ENCODE measurements at places on chromosomes 4 and X.

DNA sequence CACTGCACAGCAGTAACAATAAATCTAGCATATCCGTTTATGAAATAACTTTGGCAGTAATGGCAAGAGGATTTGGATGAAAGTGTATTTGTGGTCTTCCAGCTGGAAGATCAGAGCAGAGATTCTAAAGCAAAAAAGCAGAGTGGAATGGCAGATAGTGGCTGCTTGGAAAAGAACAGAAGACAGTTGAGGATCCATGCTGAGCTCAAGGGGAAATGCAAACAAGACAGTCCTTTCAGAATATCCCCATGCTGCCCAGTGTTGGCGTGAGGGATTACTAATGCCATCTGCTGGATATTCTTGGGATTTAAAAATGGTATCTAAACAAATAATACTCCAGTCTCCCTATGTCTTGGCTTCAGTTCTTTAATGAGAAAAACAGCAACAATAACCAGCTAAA is 629.1 kb upstream of the ATOH1 start:
- no peak for DNase-seq

DNA sequence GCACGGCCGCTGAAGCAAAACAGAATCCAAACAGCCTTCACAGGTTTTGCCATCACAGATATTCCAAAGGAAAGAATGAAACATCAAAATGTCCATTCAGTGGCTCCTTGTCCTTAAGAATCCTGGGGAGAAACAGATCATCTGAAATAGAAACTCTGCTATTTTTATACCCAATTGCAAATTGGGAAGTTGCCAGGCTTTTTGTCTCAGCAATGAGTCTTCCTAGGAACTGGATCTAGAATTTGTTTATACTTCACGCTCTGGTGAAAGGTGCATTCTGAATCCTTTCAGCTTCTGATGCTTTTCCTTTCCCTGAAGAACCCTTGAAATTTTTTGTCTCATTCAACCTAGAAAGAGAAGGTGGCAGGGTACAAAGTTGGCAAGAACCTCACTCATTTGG is 218.9 kb downstream of the FBXW7 start:
- DNase-seq: no peak

DNA sequence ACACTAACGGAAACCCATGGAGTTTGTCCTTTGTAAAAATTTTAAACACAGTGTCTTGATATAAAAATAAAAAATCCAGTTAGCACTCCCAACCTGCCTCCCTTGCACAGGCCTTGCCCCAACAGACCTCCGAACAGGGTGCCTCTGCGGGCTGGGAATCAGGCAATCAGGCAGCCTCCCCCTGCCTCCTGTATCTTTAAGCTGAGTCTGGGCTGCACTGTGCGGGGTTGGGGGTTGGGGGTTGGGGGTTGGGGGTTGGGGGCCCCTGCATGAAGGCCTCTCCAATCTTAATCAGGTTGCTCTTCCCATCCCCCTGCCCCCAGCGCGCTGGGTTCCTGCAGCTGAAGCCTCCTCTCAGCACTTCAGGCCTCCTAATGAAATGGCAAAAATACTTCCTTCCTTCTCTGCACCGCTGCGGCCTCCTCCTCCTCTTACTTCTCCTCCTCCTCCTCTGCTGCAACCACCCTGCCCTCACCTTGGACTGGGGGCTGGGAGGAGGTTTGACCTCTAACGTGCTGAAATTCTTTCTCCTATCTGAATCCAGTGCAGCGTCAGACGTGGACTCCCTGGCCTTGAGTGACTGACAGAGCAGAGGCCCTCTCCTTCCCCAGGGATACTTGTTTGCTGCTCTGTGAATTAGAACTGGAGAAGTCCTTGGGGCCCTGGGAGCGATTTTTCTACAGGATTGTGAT is 26.6 kb downstream of the NLGN3 start:
- DNase-seq: no peak

GRCh38 chr4:42216664-42217063 is 64.2 kb upstream of the BEND4 start:
- no peak for DNase-seq

- no peak for DNase-seq
These were observed 2.3 kb downstream of the DUSP9 start for GRCh38 chrX:153649178-153649914.

GRCh38 chr4:85423431-85423830 is 51.5 kb upstream of the ARHGAP24 start:
- DNase-seq: no peak

GRCh38 chr4:86506591-86506990 is 87.5 kb upstream of the PTPN13 start:
- no peak for DNase-seq
